ENCODE measurements at places on chromosomes 5 and 9. TPM values are rescaled to one million over a fixed set of nuclear protein-coding genes. Genes with fewer than 3 reads are reported as not detected.
A peak's percentile ranks its signal among the peaks of the same experiment; 100 is the strongest.

GRCh38 chr5:28174691-28175090 lies 1136.3 kb upstream of the CDH9 start:
- no peak for DNase-seq

GRCh38 chr5:172771439-172772111 lies 580 bp upstream of the DUSP1 start:
- DNase-seq = no peak

DNA sequence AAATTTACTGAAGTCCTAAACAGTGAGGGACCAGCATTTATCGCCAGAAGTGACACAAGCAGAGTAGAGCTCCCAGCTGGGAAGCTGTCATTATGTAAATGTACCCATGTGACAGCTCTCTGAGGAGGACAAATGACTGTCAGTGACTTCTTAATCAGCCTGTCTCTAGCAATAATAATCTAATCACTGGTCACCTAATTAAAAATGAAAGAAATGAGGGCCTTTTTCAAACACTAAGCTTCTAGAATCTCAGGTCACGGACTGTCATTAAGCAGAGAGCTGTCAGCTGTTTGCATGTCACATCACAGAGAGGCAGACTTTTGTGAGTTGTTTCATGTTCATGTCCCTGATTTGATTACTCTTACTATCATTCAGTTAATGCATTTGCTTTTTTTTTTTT lies 77.9 kb upstream of the FBXL17 start:
- DNase-seq = no peak

- DNase-seq = no peak
Observed at GRCh38 chr9:123196124-123196523, 72.3 kb downstream of the STRBP start.

GRCh38 chr9:137390553-137391410 lies 32.2 kb downstream of the EXD3 start:
- DNase-seq = no peak

DNA sequence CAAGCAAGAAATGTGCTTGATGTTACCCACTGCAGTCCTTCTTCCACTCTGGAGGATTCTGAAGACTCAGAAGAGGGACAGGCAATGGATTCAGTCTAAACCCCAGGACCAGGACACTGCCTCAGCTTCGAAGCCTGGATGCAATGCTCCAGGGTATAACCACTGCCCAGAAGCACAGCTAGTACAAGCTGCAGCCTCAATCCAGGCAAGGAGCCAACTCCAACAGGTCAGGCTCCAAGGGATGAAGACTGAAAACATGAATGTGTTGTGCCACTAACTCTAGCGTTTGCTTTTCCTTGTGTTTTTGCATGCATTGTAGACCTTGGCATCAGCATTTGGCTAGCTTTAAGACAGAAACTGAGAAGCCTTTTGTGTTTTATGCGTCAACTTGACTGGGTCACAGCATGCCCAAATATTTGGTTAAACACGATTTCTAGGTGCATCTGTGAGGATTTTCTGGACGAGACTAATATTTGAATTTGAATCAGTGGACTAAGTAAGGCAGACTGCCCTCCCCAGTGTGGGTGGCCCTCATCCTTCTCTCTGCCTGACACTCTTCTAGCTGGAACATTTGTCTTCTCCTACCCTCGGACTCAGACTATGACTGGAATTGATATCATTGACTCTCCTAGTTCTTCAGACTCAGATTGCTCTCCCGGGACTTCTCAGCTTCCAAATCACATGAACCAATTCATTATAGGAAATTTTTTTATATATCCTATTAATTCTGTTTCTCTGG lies 20.5 kb upstream of the GPX3 start:
- no peak for DNase-seq

GRCh38 chr5:136620621-136621020 lies 255.3 kb upstream of the TRPC7 start:
- no peak for DNase-seq

GRCh38 chr9:8857926-8858595 lies 1058.5 kb upstream of the DMAC1 start:
- DNase-seq = peak; percentile 80

- DNase-seq = no peak
Observed at GRCh38 chr5:163534492-163535094, 29.2 kb downstream of the MAT2B start.

Gene NMUR2
- 0.83 TPM for total RNA-seq

Gene CWC27
- total RNA-seq = 18.5 TPM

Gene NUTM2G
- total RNA-seq = not detected

Gene ZNF608
- 45.5 TPM for total RNA-seq

Gene ZBED3
- 3.9 TPM for total RNA-seq

Gene SHOC1
- total RNA-seq = not detected

Gene GFI1B
- total RNA-seq = 1.1 TPM

Gene PCDHGB4
- 12.5 TPM for total RNA-seq

Gene FBXO38
- 73.5 TPM for total RNA-seq

Measured in spinal cord (tissue), 10 donors.